ENCODE measurements at places on chromosomes 6 and 20.

GRCh38 chr20:58991715-58992114 lies 10.7 kb downstream of the NELFCD start:
- DNase-seq, result no peak

DNA sequence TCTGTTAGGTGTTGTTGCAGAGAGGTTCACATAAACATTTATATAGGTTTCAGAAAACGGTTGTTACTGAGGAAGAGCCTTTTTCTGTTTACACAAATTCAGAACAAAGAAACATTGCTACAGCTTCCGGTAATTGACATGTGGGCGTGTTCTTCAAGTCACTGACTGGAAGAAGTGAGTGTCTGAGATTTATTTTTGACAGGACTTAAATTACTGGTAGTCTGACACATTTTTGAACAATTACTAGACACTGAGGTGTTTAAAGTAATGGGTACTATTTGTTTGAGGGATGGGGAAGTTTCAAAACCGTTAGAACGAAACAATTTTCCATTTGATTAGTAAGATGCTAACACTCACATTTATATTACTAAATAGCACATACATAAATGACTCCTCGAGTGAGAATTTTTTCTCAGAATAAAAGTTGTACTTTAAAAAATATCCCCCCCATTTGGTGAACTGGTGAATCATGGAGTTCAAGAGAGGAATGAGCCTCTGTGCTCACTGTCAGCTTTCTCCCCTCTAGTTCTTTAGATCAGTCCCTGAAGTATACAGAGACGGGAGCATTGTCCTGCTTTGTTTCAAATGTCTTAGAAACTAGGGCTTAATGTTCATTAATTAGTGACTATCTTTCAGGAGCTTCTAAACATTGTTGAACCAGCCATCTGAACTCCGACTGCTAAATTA lies 98.7 kb downstream of the TSHZ2 start:
- no peak for DNase-seq

- DNase-seq, result no peak
These were observed 28.9 kb downstream of the CNKSR3 start for GRCh38 chr6:154481521-154482013.

- no peak for DNase-seq
These were observed 2.7 kb upstream of the SPO11 start for GRCh38 chr20:57326667-57327455.

- no peak for DNase-seq
These were observed 47.8 kb downstream of the ELOVL5 start for GRCh38 chr6:53300656-53301551.

DNA sequence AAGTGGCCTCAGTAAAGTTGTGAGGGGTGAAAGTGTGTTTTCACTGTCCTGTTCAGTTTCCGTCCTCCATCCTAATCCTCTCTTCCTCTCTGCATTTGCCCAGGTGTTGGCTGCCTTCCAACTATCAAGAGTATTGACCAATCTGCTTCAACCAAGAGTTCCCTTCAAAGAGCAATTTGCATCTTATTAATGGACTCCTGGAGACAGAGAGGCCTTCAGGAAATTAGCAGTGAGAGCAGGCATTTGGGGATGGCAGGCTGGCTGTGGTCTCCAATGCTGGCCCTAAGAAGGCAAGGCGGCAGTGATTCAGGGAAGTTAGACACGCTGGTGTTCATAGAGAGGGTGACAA lies 77.2 kb downstream of the GPR6 start:
- DNase-seq, result no peak

- DNase-seq, result no peak
These were observed 121.1 kb downstream of the GMDS start for GRCh38 chr6:2124260-2124709.

DNA sequence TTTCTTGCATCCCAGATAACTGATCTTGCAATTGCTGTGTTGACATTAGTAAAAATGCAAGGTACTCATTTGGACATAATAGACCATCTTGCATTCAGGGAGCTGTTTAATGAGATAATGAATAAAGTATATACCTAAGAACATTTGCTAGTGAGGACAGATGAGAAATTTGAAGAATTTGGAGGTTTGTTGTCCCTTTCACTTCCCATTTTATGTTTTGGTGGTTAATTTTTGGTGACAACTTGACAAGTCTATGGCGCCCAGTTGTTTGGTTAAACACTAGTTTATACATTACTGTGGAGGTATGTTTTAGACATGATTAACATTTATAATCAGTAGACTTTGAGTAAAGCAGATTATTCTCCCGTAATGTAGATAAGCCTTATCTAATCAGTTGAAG lies 300.2 kb upstream of the SYNCRIP start:
- no peak for DNase-seq

DNA sequence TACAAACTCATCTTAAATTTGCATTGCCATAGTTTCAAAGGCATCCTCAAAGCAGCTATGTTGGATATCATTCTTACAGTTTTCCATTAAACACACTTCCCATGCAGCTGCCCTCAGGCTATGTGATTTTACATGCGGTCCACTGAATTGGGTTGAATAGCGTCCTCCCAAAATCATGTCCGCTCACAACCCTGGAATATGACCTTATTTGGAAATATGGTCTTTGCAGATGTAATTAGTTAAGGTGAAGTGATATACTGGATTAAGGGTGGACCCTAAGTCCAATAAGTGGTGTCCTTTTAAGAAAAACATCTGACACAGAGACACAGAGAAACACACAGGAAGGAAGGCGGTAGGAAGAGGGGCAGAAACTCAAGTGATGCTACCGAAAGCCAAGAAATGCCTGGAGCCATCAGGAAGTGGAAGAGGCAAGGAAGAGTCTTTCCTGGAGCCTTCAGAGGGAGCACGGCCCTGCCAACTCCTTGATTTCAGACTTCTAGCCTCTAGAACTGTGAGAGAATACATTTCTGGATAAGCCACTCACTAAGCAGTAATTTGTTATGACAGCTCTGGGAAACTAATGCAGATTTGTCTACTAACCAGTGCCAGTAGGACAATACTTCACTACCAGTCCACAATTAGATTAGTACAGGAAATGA lies 42.7 kb upstream of the NHSL1 start:
- no peak for DNase-seq

GRCh38 chr6:26545627-26546026 lies 7.5 kb downstream of the HMGN4 start:
- no peak for DNase-seq

- DNase-seq, result no peak
These were observed 79.6 kb downstream of the ANKRD60 start for GRCh38 chr20:58148891-58149290.

DNA sequence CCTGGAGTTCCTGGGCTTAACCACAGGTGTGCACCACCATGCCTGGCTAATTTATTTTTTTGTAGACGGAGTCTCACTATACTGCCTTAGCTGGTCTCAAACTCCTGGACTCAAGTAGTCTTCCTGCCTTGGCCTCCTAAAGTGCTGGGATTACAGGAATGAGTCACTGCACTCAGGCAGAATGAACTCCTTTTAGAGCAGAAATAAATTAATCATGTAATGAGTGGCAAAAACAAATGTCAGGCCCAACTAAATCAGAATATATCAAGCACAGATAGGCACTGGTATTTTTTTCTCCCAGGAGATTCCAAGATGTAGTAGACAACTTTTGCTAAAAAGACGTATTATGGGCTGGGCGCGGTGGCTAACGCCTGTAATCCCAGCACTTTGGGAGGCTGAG lies 2.6 kb downstream of the RPS10 start:
- no peak for DNase-seq

DNA sequence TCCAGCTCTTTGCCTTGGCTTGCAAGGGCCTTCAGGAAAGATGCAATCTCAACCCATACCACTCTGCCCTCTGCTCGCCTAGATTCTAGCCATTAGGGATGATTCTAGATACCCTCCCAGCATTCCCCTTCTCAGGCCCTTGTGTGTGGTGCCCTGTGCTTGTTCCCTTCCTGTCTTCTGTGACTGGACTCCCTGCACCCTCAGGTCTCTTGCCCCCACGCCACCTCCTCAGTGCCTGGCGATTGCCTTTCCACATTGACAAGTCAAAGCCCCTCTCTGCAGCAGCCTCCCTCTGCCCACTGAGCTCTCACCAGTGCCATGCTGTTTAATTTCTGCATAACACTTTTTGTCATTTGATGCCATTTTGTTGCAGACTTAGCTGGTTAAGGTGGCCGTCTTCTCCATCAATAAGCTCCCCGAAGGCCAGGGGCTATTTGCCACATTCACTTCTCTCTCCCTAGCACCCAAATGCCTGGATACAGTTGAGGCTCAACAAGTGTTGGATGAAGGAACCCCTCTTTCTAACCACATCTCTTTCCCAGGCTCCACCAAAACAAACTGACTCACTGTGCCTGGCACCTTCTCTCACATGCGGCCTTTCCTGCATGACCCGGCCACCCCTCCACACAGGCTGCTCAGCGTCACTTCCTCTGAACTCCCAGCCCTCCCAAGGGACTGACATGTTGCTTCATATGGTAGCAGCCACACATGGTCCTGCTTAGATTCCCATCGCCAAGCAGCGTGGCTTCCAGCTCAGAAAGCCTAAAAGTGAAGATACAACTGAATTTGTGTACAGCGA lies 4.6 kb upstream of the TXNDC5 start:
- peak; percentile 36 for DNase-seq

GRCh38 chr6:155333414-155333813 lies 19.1 kb upstream of the TFB1M start:
- no peak for DNase-seq

DNA sequence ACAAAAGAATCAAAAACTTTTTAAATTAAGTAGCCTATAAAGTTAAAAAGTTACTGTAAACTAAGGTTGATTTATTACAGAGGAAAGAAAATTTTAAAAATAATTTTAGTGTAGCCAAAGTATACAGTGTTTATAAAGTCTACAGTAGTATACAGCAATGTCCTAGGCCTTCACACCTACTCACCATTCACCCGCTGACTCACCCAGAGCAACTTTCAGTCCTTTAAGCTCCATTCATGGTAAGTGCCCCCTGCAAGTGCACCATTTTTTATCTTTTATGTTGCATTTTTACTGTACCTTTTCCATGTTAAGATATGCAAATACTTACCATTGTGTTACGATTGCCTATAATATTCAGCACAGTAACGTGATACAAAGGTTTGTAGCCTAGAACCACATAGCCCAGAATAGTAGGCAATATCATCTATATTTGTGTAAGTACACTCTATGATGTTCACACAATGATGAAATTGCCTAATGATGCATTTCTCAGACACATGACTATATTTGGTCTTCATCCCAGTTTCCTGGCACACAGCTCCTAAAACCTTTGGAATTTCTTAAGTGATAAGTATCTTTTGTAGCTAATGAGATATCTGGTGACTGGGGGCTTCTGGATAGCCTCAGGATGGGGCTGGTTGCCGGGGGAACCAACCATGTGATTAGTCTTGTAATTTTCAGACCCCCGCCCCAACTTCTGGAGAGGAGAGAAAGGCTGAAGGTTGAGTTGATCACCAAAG lies 111.0 kb downstream of the MRPL14 start:
- DNase-seq, result no peak

DNA sequence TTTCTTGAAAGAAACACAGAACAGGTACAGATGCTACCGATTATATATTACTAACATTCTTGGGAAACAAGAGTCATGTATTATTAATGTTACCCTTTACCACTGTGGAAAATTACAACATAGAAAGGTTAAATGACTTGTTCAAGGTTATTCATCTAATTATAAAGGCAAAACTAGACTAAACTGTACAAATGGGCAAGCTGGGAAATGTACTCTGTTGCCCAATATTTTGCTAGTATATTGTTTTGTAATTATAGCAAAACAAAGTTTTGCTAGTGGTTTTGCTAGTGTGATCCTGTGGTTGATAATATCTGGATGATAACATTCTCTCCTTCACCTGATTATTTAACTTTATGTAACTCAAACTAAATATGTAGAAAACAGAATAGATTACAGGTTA lies 96.5 kb downstream of the TINAG start:
- no peak for DNase-seq

GRCh38 chr20:29762620-29763019 lies 1494.8 kb upstream of the DEFB115 start:
- no peak for DNase-seq

GRCh38 chr6:136582711-136583471 lies 32.7 kb upstream of the MAP7 start:
- no peak for DNase-seq

- DNase-seq, result no peak
These were observed 2.9 kb upstream of the TRMT11 start for GRCh38 chr6:125983246-125983945.

DNA sequence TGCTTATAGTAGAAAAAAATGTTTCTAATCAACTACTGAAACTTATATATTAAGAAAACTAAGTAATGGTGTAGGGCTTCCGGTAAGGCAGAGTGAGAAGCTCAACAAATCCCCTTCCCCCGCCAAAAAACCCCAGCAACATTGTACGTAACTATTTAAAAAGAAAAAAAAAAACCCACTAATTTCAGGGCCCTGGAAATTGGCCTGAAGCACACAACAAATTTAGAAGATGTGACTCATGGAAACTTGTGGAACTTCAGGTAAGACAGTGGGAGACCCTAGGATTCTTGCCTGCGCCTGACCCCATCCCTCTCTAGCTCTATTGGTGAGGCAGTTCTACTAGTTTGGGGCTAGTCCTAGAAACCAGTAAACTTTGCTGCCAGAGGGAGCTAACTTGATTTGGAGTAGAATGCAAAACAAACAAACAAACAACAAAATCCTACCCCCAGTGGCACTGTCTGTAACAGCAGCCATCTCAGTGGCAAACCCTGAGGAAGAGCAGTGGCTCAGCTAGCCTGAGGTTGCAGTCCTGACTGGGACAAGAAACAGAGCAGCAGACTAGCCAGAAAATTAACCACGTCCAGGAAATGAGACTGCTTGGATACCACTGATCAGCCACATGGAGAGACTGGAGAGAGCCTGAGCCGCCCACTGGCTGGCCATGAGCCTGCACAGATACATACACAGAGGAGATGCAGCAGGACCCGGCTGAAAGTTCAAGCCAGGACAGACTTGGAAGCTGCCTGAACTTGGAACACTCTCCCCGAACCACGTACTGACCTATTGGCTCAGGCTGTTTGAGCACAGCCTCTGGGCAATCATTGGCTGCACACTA lies 135.1 kb downstream of the TBXT start:
- DNase-seq, result no peak

DNA sequence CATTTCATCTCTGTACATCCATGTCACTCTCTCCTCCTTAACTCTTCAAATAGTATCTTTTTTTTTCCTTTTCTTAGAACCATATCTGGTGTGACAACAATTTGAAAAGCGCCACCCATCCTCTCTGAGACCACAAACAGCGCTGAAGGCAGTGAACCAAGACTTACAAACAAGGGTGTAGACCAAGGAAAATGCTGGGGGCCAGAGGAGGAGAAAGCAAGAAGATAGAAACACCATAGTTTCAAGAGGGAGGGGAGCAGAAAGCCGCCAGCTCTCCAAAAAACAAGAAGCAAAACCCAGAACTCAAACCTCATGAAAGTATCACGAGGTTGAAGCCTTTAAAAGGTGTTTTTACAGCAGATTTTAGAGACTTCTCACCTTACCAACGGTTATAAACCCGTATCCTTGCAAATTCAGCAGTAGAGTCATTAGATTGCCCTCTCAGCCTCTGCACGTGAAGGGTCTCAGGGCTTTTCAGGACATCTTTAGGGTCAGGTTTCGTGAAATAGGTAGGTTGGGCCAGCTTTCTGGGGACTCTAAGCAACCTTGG lies 13.3 kb upstream of the RIPOR2 start:
- no peak for DNase-seq
